ENCODE measurements at places on chromosomes 6 and 20.

GRCh38 chr6:162151021-162151665 lies 576.4 kb downstream of the PRKN start:
- DNase-seq: no peak

- no peak for DNase-seq
These were observed 265.2 kb downstream of the CBLN4 start for GRCh38 chr20:55740076-55740475.

DNA sequence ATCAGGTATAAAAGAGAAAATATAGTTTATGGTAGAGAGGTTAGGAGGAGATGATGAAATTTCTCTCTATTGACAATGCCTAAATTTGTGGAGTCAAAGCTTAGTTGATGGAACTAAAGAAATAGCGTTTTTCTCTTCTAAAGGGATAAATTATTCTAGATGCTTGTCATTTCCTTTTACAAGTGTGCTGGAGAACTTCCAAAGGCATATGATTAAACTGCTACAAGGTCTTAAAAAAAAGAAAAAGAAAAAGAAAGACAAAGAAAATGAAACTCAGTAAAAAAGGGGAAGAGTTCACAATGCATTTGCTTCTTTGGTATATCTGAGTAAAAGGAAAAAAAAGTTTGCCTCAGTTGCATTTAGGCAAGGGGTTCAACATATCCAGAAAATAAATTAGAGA lies 499.8 kb upstream of the PTCHD4 start:
- DNase-seq: no peak

GRCh38 chr6:166478782-166479592 lies 96.2 kb upstream of the MPC1 start:
- no peak for DNase-seq

DNA sequence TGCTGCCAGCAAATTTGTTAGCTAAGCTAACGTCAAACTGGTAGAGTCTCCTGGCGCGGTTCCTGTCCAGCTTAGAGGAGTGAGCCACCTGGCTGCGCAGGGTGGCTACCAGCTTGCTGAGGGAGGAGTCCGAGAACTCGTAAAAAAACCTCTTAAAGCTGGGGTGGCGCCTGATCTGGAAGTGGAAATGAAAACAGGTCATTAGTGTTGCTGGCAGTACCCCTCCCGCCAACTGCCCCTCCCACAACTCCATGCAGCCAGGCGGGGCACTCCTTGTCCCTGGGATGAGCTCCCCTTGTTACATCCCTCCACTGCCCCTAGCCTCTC lies 17.3 kb downstream of the BNIP5 start:
- DNase-seq: no peak

DNA sequence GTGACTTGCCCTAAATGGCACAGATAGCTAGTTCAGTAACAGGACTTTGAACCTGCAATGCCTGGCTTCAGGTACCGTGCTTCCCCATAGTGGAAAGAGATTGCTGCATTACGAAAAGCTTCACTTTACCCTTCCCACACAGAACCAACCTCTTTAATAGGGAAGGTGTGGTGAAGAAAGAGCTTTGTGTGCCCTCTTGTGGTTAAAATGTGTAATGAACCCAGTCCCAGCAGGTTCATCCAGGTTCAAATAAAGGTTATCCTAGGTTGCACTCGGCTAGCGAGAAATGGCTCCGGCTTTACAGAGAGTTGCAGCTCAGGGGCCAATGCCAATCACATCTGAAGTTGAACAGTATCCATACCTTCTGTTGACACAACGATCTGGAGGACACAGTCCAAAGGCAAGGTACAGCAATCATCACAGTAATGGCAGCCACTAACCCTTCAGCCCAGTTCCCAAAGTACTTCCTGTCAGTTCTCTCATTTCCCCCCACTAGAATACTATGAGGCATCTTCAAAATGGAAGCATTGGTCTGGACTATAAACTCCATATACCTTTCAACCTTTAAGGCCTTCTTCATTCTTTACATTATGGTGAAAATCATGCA lies 3.0 kb downstream of the DEFB115 start:
- no peak for DNase-seq

- DNase-seq: no peak
These were observed 2.7 kb downstream of the GFRA4 start for GRCh38 chr20:3660262-3661059.

- DNase-seq: peak; percentile 83
These were observed 16.1 kb upstream of the ZNF217 start for GRCh38 chr20:53609491-53610445.

DNA sequence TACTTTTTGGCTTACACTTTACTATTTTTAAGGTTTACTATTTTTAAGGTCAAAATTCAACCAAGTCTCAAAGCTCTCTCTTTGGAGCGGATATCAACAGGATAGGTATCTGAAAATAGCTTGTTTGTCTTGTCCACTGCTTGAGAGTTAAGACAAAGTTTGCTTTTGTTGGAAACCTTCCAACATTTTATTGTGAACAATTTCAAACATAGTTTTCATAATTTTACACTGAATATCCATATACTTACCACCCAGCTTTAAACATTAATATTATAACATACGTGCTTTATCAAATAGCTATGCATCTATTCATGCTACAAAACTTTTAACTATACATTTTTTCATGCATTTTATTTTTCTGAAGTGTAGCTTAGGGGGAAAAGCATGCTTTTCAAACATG lies 109.9 kb downstream of the FYN start:
- no peak for DNase-seq

DNA sequence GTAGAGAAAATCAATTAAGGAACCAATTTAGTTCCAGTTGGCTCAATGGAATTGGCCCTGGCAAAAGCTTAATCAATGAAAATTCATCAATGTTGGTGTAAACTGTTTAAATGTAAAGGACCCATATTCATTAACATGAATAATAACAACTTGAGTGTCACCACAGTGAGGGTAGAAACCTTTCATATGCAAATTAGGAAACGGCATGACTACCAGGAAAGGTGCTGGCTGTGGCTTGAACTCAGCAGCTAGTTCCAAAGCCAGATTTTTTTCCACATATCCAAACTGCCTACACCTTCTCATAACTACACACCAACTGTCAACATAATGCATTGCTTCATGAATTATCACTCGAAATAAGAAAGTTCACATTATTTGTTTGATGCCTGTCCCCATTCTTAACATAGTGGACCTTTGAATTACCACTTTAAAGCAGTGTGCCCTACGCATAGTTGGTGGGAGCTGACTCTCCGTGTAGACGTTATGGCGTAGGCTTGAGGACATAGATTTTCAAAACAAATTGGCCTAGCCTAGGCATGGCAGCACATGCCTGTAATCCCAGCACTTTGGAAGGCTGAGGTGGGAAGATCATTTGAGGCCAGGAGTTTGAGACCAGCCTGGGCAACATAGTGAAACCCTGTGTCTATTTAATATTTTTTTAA lies 19.7 kb downstream of the PBOV1 start:
- no peak for DNase-seq

DNA sequence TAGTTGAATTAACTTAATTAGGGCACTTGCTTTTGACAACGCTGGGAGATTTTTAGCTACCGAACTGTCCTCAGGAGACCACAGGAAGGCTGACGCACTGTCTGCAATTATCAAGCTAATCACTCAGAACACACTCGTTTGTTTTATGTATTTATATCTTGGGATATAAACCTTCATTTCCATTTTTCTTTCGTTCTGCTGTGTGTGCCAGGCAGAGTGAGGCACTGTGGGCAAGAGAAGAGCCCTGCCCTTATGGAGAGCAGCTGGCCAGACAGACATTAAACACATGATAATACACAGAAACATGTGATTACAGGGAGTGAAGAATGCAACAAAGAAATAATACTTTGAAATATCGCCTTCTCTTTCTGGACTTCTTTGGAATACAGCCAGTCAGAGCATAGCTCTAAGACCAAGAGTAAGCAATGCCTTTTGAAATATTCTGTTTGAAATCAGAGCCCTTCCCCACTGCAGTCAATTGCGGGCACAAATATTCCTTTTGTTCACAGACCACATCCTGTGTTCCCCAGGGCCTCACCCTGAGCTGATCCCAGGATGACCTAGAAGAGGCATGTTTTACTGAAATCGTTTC lies 96.8 kb downstream of the ANKRD60 start:
- DNase-seq: no peak

DNA sequence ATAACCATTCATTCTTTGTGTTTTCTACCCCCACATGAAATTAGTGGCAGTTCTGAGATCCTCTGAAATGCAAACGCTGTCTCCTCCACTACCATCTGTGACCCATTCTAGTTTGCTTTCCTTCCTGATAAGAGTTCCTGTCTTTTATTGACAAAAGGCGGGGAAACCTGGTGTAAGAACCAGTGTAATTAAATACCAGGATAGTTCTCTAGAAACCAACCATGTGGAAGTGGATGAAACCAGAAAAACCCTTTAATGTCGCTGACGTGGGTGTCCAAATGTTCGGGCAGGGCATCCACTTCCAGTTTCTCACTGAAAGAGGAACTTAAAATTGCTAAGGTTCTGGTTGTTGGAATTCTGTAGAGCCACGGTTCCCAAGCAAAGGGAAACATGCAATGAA lies 79.1 kb downstream of the TNFRSF21 start:
- no peak for DNase-seq

GRCh38 chr6:123895346-123895745 lies 91.7 kb downstream of the NKAIN2 start:
- no peak for DNase-seq

- no peak for DNase-seq
These were observed 38.6 kb downstream of the ASXL1 start for GRCh38 chr20:32396646-32397160.

DNA sequence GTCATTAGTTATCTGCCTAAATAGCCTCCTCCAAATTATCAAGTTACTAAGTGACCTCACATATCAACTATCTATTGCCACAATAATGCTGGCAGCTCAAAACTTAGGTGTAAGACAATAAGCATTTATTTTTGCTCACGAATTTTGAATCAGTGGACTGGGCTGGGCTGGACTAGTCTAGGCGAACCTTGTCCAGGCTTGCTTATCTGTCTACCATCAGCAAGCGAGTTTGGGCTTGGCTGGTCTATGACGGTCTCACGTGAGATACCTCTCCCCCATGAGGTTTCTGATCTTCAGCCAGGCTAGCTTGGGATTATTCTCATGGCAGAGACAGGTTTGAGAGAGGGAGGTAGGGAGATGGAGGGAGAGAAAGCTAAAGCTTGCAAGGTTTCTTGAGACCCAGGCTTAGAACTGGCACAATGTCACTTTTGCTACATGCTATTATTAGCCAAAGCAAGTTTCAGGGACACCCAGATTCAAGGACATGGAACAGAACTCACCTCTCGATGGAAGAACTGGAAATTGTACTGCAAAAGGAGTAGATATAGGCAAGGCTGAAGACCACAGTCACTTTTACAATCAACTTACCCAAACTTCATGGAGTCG lies 80.9 kb downstream of the WASF1 start:
- DNase-seq: no peak

- no peak for DNase-seq
These were observed 9.6 kb downstream of the KCNS1 start for GRCh38 chr20:45091366-45091765.

GRCh38 chr20:2800521-2801285 lies at the start of gene CPXM1:
CPXM1 (minus strand) TSS chr20:2800627; CDS start chr20:2800572, 55 bp downstream.
- DNase-seq: no peak

- DNase-seq: no peak
These were observed 37.9 kb upstream of the HDDC2 start for GRCh38 chr6:125339653-125340052.

- no peak for DNase-seq
These were observed 27.1 kb upstream of the NRN1 start for GRCh38 chr6:6033858-6034257.

GRCh38 chr6:144564202-144564601 lies 279.1 kb downstream of the UTRN start:
- DNase-seq: no peak

DNA sequence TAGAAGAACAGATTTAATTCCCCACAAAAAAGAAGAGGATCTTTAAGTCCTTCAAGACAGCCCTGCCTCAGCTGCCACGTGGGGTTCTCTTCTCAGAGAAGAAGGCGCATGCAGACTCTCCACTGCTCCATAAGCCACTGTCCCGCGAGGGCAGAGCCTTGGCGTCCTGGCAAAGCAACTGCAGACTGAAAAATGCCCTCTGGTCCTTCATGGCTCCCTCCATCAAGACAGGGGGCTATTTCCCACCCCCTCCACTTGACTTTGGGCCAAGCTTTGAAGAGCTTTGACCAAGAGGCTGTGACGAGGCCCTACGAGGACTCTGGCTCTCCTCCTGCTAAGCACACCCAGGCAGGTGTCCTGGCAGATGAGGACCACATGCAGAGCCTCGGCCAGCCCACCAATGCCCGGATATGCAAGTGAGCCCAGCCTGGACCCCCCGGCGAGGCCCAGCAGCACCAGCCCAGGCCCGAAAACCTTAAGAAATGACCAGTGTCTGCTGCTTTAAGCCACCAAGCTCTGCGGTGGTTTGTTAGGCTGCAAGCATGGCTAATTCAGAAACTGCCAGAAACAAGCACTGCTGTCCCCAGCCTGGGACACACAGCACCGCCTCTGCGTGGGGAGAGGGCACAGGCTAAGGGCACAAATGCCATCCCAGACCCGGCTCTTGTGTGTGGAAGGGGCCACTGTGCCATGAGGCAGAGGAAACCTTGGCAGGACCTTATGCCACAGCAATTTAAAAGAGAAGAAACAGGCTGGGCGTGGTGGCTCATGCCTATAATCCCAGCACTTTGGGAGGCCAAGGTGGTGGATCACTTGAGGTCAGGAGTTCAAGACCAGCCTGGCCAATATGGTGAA lies 16.1 kb downstream of the GMEB2 start:
- no peak for DNase-seq

GRCh38 chr6:34236131-34236442 lies 586 bp upstream of the HMGA1 start:
- DNase-seq: peak; percentile 80

DNA sequence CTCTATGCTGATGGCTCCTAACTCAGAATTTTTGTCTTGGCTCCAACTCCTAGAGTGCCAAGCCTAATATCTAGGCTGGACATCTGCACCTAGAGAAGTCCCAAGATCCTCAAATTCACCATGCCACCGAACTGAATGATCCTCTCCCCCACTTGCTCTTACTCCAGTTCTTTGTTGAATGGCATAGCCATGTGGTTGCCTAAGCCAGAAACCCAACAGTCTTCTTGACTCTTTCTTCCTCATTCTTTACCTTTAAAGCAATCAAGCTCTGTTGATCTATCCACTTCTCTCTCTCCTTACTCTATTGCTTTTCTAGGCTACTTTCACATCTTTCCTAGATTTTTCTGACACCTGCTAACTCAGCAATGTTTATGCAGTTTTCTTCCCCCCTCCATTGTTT lies 126.5 kb upstream of the FOXO3 start:
- no peak for DNase-seq

DNA sequence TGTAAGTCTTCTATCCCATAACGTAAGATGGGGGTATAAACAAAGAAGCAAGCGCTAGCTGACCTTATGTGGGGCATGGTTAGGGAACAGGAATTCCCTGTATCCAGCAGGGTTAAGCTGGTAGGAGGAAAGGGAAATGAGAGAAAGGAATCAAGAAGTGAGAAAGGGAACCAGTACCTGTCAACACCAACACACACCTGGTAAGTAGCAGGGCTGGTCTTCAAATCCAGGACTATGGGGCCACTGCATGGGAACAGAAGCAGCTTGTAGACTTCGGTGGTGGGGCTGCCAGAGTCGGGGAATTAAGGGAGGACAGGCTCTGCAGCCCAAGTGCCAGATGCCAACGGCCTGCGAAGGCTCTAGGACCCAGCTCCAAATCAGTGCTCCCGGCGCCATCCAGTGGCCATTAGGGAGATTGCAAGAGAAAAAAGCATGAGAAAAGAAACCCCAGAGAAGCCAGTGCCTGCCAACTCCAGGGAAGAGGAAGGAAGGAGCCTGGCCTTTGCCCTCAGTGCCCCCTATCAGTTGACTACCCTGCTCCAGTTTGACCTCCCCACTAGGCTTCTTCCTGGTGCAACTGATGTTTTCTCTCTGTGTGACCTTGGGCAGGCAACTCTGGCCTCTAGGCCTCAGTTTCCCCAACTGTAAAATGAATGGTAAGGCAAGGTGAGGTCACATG lies 15.8 kb upstream of the RBPJL start:
- peak; percentile 72 for DNase-seq
